Activated CD4-positive, alpha-beta T cell treated with anti-CD3 and anti-CD28 coated beads, Interleukin-2, amount 10 ng/mL, durations not matched to agents 7 days and 5 days (primary cell): ENCODE measurements at places on chromosomes 11 and 22.

GRCh38 chr11:78406568-78407196 is 10.9 kb downstream of the GAB2 start:
- DNase-seq: no peak

DNA sequence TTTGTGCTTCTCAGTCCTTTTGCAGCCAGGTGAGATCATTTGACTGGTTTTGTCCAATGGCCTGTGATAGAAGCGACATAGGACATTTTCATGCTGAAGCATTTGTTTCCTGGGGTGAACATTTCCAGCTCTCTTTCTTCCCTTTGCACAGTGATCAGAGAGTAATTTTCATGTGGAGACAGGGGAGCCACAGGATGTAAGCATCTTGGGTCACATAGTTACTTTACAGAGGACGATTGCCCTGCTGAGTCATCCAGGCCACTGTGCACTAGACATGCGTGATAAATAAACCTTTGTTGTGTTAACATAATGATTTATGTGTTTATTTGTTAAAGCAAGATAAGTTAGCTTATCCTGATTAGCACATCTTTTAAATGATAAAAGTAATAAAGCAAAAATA is 263.5 kb upstream of the CCDC179 start:
- DNase-seq: no peak

GRCh38 chr11:65182258-65183170 is 786 bp downstream of the CAPN1 start:
- DNase-seq: no peak

DNA sequence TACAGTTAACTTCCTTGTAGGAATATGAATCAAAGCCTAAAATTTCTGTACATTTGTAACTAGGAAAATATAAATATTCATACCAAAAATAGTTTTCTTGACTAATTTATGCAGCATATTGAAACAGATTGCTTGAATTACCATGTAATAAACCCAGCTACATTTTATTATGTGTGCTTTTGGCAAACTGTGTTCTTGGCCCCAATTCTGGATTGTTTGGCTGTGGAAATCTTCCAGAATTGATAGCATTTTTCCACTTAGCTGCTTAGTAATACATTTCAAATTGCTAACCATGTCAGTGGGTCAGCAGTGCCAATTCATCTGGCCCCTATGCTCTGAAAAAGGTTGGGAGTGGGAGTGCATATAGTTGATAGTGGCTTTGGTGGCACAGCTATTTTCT is 32.3 kb downstream of the PDHX start:
- DNase-seq: no peak

GRCh38 chr11:126841999-126842398 is 158.6 kb downstream of the KIRREL3 start:
- no peak for DNase-seq

GRCh38 chr22:44741929-44742328 is 10.4 kb upstream of the ARHGAP8 start:
- DNase-seq: no peak
